ENCODE measurements at places on chromosomes 5 and 9.
A peak's percentile ranks its signal among the peaks of the same experiment; 100 is the strongest.

GRCh38 chr9:129386812-129387177, 208.7 kb upstream of the IER5L start:
- no peak for DNase-seq

GRCh38 chr9:97767891-97768290, 70.8 kb upstream of the XPA start:
- DNase-seq, result no peak

GRCh38 chr9:38134611-38135237, 65.7 kb upstream of the SHB start:
- DNase-seq, result no peak

- no peak for DNase-seq
Observed at GRCh38 chr5:115535479-115536035, 9.0 kb downstream of the FEM1C start.

DNA sequence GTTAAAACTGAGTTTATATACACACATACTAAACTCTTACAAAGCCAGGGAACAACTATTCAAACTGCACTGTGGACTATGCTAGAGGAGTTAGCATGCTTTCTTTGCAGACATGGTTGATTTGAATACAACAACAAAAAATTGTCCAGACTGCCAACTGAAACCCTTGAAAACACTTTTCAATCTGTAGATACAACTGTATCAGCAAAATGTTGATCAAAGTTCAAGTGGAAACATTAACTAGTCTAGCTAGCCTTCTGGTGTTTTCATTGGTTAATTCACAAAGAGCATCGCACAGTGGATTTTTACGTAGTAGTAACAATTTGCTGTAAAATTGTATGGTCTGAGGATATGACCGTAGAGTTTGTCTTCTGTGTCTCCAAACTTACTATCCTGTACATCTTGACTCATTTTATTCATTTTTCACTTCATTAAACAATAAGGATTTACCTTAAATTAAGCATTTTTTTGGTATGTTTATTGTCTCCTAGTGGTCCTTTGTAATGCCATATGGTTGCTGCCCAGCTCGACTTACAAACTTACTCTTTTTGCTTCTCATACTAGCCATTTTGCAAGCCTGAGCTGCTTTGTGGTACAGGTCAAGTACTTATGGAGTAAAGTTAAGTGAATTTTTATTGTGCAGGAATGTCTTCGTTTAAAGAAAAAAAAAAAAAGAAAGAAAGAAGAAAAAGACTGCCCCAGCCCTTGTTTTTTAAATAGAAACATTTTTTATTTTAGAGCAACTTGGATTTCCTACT, 123.4 kb downstream of the ZCCHC7 start:
- DNase-seq, result no peak

DNA sequence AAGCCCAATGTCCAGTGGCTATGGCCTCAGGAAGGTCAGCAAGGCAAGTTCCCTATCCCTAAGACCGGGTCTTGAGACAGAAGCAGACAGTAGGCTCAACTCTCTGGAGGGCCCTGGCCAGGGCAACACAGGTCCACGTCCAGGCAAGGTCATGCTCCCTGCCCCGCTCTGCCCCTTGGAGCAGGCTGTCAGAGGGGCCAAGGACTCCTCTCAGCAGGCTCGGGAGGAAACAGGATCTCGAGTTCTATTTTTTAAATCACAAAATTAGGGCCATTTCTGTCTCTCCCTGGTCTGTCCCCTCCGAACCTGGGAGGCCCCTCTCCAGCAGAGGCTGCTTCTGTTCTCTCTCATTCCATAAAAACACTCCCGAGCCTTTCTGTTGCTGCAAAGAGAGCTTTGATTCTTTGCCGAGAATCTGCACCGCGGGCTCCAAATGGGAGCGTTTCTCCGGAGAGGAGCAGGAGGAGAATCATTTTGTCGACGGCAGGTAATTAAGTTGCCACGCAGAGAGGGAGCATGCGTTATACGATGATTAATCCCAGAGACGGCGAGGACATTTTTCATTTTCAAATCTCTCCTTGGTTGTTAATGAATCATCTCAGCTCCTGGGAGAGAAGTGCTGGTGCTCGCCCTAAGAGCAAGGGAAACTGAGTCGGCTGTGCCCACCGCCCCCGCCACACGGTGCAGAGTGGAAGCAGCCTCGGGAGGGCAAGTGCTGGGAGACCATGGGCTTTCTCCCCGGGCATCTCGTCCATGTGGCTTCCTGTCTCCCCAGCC, 24.5 kb upstream of the FCN1 start:
- no peak for DNase-seq

GRCh38 chr9:26331223-26331622, 561.4 kb downstream of the CAAP1 start:
- no peak for DNase-seq

DNA sequence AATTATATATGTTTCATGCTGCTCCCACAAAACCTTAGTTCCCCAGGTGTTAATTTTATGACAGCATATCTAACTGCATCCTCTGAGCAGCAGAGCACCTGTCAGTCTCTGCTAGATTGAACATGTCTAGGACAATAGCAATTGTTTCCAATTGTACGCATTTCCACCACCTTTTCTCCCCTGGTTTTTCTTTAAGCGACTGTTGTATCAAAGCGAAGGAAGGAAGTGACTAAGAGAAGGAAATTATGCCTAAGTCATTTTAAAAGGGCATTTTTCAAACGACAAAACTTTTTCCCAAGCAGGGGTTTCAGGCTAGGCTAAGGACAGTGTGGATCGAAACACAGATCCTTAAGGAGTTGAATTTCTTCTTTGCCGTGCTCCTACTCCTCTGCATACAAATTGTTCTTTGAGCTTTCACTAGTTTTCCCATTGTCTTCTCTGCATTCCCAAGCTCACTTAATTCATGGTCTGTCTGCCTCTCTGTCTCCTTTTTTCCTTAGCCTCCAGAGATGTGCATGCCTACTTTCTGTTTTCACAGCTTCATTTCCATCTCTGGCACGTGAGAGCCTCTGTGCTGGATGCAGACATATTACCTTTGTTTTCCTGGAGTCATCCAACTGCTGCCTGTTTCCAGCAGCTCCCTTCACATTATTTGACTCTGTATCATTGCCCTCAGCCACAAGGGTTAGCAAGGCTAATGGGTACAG, 39.4 kb upstream of the STARD4 start:
- DNase-seq, result no peak

GRCh38 chr9:121816845-121817450, 165.5 kb downstream of the DAB2IP start:
- DNase-seq, result no peak

DNA sequence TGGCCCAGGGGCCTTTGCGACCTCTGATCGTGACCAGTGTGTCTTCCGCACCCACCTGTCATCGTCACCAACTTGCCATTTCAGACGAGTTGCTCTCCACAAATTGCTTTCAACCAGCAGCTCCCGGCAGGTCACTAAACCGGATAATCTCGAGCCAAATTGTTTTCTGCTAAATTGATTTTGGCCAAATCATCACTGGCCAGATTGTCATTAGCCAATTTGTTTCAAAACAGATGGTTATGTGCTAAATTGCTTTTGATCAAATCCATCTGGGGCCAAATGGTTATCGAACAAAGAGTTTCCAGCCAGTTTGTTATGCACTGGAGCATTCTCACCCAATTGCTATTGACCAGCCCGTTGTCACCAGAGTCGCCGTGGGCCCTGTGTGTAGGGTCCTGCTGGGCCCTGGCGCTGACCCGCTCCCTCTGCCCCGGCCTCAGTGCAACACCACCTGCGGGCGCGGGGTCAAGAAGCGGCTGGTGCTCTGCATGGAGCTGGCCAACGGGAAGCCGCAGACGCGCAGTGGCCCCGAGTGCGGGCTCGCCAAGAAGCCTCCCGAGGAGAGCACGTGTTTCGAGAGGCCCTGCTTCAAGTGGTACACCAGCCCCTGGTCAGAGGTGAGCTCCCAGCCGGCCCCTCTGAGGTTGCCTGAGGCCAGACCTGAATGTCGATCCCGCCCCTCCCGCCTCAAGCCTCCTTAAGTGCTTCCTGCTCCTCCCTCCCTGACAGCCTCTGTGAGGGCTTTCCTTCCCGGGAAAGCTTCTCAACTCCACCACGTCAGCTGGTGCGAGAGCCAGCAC, 35.6 kb downstream of the ADAMTSL2 start:
- DNase-seq, result no peak

GRCh38 chr5:149166128-149166527, 24.8 kb downstream of the ABLIM3 start:
- no peak for DNase-seq

GRCh38 chr9:86304236-86304730, 21.9 kb upstream of the ISCA1 start:
- DNase-seq, result no peak

- no peak for DNase-seq
Observed at GRCh38 chr9:104798209-104798995, 34.5 kb downstream of the NIPSNAP3B start.

- DNase-seq, result no peak
Observed at GRCh38 chr5:56840597-56840996, 25.2 kb downstream of the MAP3K1 start.

GRCh38 chr9:2676466-2676865, 40.8 kb upstream of the KCNV2 start:
- no peak for DNase-seq

GRCh38 chr5:79653843-79654242, 35.8 kb upstream of the CMYA5 start:
- DNase-seq, result no peak

- no peak for DNase-seq
Observed at GRCh38 chr5:168736281-168736831, 157.2 kb upstream of the PANK3 start.

DNA sequence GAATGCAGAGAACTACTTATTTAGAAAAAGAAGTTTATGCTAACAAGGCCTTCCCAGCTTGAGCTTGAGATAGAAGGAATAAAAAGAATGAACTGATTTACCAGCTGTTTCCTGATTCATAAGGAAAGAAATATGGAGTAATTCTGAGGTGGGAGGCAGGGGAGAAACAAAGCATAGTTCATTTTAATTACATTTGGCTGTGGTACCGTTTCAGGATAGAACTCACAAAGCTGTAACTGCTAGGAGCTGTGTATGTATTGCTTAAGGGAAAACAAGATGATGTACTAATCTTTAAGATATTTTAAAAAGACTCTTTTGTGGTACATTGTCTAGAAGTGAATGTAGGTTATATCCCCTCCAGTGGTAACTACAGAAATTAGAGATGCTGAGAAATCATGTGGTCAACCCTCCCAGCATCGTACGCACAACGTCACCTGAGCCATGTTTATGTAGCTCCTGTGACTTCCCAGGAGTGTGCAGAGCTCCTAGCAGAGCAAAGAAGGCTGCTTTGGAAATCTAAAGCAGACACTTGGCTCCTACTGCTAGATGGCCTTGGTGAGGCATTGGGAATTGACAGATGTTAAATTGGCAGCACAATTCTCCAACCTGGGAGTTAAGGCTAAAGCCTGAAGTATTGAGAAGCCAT, 208.3 kb upstream of the VLDLR start:
- DNase-seq, result no peak

DNA sequence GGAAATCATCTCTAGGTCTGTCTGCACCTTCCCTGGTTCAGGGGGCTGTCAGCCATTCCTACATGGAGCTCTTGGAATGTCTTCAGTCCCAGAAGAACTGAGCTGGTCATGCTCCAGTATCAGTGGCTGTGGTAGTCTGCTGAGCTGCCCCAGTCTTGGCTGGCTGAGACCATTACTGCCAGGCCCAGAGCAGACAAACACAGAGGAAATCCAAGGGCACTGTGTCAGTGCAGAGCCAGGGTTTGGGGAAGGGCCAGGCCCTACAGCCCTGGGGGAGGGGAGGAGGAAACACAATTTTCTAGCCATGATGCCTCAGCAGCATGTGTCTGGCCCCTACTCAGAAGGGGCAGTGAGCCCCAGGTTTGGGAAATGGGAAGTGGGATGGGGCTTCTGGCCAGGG, 58.4 kb downstream of the ARHGEF37 start:
- DNase-seq, result no peak

DNA sequence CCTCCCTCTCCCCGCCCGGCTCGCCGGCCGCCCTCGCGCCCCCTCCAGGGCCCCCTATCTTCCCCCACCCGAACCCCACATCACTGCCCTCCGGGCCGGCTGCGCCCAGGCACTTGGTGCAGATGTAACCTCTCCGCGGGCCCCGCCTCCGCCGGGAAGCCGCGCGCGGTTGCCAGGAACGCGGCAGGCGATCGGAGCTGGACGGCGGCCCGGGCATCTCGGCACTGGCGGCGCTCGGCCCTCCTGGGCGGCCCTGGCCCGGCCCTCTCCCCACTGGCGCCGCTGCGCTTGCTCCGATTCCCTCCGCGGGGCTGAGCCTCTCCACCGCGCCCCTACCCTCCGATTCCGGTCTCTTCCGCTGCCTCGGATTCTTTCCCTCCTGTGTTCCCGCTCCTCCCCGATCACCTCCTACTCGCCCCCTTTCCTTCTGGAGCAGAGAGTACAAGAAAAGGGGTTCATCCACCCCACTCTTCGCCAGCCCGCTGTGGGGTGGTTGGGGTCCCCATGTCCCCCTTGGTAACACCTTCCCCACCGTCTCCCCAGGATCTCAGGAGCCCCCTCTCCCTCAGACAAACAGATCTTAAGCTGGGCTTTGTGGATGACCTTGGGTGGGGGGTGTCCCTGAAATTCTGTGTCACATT, 70.6 kb downstream of the C9orf50 start:
- DNase-seq, result no peak

- peak; percentile 49 for DNase-seq
Observed at GRCh38 chr9:137138722-137139467, at the start of gene GRIN1. Gene GRIN1 (plus strand): TSS chr9:137139154. CDS start chr9:137139487, 333 bp downstream.

DNA sequence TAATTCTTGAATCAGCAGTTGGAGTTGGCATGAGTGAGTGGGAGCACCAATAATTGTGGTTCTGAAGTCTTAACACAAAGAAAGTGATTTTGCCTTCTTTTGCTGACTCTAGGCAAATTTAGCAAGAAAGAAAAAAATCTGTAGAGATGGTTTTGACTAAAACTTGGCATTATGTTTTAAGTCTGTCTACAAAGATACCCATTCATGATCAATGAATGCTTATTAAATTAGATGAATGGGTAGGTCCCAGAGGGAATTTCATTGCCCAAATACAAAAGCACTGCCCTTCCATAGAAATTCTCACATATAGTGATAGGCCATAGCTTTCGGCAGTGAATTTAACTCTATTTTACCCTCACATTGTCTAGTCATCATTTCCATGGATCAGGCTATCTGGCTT, 428.6 kb upstream of the ADAMTSL1 start:
- DNase-seq, result no peak

- no peak for DNase-seq
Observed at GRCh38 chr9:115922444-115922843, 231.1 kb upstream of the PAPPA start.

DNA sequence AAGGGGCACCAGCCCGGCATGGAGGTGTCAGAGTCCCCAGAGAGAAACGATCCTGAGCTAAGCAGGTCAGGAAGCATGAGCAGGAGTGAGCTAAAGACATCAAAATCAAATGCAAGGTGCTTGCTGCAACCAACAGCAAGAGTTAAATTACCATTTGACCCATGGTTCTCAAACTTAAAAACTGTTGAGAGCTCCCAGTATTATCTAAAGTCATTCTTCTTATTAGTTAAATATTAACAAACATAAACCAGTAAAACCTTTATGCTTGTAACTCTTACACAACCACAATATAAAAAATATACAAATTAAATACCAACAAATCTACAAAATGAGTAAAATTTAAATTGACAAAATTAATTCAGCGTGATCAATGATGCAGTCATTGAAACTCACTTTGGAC, 51.5 kb downstream of the FANCC start:
- no peak for DNase-seq

Measured in GM12892 (cell line).